ENCODE measurements at places on chromosomes 4 and X.

- DNase-seq: no peak
Observed at GRCh38 chr4:6031846-6032245, 13.6 kb upstream of the C4orf50 start.

- no peak for DNase-seq
Observed at GRCh38 chr4:183370786-183371185, 48.6 kb upstream of the CLDN24 start.

GRCh38 chr4:156968479-156968984 lies 3.1 kb downstream of the PDGFC start:
- no peak for DNase-seq

GRCh38 chr4:10889819-10890218 lies 205.3 kb upstream of the CLNK start:
- no peak for DNase-seq

DNA sequence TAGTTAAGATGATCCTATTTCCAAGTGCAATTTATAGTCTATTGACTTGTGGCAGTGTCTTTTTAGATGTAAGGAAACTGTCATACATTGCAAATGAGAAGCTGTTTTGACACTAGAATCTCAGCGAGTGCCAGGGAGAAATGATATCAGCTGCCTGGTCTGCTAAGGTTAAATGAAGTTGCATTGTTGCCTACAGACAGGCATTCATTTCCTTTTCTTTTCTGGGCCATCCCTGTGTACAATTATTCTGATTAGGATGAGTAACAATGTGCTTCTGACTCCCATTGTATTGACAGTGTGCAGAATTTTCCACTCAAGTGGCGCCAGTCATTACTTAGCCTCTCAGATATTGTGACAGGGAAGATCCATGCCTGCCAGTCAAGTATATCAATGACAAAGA lies 231.2 kb downstream of the GPAT3 start:
- no peak for DNase-seq

DNA sequence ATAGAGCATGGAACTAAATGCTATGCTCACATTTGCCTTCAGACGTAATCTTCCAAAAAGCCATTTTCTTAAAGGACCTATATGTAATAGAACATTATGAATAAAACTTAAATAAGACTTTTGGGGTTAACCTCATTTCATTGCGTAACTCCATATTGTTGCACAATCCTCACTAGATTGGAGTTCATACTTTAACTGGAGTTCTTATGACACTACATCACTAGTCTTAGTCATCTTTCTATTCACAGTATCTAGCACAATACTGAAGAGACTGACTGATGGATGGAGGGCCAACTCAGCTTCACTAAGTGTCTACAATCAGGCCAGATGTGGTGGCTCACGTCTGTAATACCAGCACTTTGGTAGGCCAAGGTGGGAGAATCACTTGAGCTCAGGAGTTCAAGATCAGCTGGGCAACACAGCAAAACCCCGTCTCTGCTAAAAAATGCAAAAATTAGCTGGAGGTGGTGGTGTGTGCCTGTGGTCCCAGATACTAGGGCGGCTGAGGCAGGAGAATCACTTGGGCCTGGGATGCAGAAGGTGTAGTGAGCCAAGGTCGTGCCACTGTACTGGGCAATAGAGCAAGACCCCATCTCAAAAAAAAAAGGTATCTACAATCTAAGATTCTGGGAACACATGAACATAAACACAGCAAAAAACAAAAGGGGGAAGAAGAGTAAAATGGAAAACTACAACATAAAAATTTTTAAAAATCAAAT lies 80.8 kb upstream of the MAB21L2 start:
- no peak for DNase-seq

GRCh38 chr4:74486905-74487304 lies 42.0 kb downstream of the AREG start:
- no peak for DNase-seq

DNA sequence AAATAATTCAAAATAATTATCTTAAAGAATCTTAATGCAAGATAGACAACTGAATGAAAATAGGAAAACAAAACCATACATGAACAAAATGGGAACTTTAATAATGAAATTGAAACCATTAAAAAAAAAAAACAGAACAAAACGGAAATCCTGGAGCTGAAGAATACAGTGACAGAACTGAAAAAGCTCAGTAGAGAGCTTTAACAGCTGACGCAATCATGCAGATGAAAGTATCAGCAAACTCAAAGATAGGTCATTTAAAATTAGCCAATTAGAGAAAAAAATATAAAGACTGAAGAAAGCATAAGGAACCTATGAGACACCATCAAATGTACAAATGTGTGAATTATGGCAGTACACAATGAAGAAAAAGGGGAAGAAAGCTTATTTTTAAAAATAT lies 18.8 kb downstream of the SLC25A31 start:
- no peak for DNase-seq

GRCh38 chr4:156705311-156705710 lies 266.3 kb downstream of the PDGFC start:
- no peak for DNase-seq

GRCh38 chr4:130028552-130028951 lies 932.6 kb downstream of the C4orf33 start:
- no peak for DNase-seq

DNA sequence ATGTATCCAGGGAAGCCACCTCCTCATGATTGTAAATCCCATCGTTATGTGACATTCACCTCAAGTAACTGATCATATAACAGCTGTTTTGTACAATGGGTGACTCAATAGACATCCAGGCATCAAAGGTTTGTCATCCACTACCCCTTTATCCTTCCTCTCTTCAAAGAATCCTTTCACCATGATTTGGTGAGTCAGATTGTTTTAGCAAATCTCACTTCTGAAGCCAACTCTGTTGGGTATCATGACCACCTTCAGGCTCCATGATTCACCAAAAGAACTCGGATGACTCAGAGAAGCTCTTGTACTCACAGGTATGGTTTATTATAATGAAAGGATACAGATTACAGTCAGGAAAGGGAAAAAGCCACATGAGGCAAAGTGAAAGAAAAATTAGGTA lies 132.1 kb downstream of the PWWP3B start:
- no peak for DNase-seq

DNA sequence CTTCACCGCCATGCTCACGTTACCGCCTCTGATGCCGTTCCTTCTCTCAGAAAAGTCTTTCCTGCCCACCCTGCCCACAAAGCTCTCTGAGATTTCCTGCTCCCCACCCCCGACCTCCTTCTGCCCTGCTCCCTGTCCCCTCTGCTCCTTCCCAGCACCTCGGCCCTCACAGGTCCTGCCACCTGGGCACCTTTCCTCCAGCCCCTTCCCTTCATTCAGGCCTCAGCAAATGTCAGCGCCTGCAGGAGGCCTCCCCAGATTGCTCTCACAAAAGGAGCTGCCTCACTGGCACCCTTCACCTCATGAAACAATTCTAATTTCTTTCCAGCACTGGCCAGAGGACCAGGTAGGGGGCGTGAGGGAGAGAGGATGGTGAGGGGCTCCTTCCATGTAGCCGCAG lies 33.6 kb upstream of the MXD4 start:
- DNase-seq: peak; percentile 38

GRCh38 chr4:11790230-11790629 lies 361.5 kb upstream of the HS3ST1 start:
- no peak for DNase-seq

- DNase-seq: no peak
Observed at GRCh38 chr4:127624173-127624572, 8.6 kb upstream of the INTU start.

GRCh38 chr4:6767386-6767747 lies 15.2 kb upstream of the KIAA0232 start:
- no peak for DNase-seq

GRCh38 chr4:122879001-122879400 lies 43.4 kb downstream of the NUDT6 start:
- no peak for DNase-seq

GRCh38 chr4:38788317-38788716 lies 5.5 kb upstream of the TLR10 start:
- no peak for DNase-seq

- no peak for DNase-seq
Observed at GRCh38 chr4:184163813-184164212, 53.9 kb downstream of the ENPP6 start.

GRCh38 chrX:482192-482701 lies 95.5 kb upstream of the PPP2R3B start:
- no peak for DNase-seq

DNA sequence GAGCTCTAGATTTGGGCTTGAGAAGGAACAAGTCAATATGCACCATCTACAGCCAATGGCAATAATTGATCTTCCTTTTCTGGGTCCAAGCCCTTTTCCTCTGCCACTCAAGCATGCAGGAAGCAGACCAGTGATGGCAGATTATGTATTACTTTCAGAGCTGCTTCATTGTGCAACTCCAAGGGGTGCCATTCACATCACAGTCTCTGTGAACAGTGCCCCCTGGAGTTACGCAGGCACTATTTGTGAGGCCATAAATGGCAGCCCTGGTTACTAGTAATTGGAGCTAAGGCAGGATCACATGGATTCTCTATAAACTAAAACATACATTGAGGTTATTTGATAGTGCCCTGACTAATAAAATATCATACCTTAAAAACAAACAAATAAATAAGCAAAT lies 313.4 kb upstream of the SLC7A11 start:
- no peak for DNase-seq

DNA sequence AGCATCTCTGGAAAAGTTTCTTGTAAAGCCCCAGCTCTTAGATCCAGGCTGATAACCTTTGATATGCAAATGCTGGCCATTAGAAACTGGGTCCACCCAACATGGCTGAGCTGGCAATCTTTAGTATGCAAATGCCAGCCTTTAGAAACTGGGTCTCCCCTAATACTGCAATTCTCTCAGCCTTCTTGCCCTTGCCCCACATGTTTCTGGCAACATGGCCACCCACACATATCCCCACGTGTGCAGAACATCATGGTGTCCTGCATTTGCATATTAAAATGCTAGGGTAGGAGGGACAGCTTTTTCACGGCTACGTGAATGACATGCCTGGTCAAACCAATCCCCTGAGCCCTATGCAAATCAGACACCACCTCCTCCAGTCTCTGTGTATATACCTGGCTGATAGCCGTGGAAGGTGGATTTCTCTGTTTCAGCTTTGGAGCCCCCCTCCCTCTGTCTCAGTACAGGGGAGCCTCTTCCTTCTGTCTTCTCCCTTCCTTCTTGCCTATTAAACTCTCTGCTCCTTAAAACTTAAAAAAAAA lies 344.0 kb upstream of the NWD2 start:
- DNase-seq: no peak

DNA sequence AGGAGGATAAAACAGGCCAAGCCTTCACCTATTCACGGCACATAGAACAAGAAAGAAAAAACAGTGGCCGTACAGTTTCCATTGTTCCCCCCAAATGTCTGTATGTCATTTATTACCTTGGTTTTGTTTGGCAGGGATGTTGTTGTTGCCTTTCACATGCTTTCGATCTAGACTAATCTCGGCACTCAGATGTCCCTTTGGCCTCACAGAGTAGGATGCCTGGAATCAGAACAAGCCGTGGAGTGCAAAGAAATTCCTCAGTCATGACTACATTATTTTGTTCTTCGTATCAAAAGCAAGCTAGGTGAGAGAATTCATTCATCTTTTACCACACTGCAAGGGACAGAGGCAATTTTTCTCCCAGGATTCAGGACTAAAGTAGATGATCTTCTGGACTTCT lies 106.9 kb downstream of the SMIM20 start:
- DNase-seq: no peak

GRCh38 chr4:147960971-147961370 lies 229.1 kb downstream of the ARHGAP10 start:
- DNase-seq: no peak

DNA sequence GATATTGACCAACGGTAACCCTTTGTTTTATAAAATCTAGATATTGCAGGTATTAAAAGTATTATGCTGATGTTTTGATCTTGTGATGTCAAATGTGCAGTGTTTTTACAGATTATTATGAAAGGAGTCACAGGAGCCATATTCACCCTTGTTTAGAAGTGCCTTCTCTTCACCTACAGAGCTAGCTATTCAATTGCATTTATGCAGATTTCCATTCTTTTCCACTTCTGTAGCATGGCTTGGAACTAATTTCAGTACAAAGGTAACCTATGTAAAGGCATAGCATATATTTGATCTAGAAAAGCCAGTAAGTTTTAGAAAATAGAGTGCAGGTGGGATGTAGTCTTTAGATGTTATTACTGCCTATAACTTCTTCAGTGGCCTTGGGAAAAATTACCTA lies 176.2 kb downstream of the GABRB1 start:
- DNase-seq: no peak

DNA sequence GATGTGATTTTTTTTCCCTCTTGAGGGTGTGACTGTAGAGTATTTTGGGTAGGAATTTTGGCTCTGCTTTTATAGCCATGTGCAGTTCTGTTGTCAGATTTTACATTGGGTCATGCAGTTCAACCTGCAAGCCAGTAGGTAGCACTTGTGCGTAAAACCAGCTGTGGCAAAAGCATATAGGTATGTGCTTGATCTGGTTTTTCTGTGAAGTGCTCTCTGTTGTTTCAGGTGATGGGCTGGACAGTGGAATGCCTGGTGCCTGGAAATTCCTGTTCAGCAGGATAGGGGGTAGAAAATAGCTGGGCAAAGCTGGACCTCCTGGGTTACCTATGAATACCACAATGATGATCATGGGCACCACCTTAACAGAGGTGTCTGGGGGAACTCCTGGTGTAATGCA lies 584.2 kb upstream of the PCDH10 start:
- DNase-seq: no peak

- DNase-seq: no peak
Observed at GRCh38 chr4:102945066-102945465, 74.4 kb downstream of the SLC9B1 start.

DNA sequence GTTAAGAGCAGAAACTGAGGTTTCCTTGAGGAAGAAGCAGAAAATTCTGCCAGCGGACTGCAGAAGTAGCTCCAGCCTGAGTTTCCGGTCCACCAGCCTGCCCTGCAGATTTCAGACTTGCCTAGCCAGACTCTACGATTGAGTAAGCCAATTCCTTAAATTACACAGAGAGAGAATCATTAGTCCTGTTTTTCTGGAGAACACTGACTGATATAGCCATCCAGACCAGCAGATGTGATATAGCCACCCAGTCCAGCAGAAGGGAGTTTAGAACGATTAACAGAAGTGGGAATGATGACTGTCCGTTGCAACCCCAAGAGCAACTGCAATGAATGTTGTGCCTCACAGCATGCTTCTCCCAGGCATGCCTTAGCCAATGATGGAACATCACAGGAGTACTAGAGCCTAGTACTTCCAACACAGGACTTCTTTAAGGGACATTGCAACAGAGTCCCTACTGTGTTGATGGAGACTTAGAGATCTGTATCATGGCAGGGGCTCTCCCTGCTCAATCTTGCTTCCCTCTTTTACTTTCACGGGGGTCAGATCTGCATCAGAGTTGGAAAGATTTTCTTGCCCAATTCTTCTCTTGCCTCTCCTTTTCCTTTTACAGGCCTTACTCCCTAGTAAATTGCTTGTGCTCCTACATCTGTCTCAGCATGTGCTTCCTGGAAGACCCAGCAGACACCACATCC lies 264.6 kb upstream of the CLNK start:
- DNase-seq: no peak

DNA sequence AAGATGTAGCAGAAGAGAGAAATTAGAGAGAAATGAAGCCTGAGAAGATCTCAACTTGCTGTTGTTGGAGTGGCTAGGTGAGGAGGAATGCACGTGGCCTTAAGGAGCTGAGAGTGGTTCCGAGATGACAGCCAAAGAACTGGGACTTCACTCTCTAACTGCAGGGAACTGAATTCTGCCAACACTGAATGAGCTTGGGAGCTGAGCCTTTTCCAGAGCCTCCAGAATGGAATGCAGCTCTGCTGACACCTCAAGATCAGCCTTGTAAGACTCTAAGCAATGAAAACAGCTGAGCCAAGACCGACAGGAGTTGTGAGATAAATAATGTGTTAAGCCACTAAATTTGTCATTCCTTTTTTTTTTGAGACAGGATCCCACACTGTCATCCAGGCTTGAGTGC lies 73.0 kb downstream of the TLL1 start:
- no peak for DNase-seq

GRCh38 chr4:69549651-69550050 lies 53.9 kb upstream of the UGT2B4 start:
- DNase-seq: no peak
